ENCODE measurements at places on chromosomes 13 and 19.

GRCh38 chr19:19745496-19746285 is 12.8 kb upstream of the ZNF14 start:
- DNase-seq = no peak

GRCh38 chr19:5154129-5154798 is 185.4 kb downstream of the KDM4B start:
- DNase-seq = peak; percentile 33

DNA sequence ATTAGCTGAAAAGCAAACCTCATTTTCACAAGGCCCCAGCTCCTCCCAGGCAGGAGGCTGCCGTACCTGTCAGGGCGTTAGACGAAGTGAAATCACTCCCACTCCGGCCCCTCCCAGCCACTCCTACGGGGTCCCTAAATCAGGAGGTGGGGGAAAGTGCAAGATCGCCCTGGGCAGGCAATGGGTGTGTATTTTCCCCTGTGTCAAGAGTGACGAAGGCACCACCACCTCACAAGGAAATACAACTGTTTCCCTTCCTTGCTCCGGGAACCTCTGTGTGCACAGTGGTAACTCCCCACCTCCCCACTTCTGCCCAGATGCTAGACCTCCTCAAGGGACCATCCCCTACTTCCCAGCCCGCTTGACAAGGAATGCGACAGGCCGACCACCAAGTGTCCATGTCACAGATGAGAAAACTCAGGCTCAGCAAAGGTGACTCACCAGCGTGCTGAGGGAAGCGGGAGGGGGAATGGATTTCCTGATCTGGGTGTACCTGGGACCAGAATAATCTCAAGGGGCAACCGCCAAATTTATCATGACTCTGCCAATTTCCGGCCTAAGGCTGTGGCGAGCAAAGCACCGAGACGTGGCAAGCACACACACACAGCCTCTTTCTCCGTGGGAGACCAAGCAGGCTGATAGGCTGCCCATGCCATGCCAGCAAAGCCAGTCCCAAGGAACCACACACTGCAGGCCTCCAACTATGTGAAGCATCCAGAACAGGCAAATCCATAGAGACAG is 7.3 kb downstream of the PPP6R1 start:
- no peak for DNase-seq

DNA sequence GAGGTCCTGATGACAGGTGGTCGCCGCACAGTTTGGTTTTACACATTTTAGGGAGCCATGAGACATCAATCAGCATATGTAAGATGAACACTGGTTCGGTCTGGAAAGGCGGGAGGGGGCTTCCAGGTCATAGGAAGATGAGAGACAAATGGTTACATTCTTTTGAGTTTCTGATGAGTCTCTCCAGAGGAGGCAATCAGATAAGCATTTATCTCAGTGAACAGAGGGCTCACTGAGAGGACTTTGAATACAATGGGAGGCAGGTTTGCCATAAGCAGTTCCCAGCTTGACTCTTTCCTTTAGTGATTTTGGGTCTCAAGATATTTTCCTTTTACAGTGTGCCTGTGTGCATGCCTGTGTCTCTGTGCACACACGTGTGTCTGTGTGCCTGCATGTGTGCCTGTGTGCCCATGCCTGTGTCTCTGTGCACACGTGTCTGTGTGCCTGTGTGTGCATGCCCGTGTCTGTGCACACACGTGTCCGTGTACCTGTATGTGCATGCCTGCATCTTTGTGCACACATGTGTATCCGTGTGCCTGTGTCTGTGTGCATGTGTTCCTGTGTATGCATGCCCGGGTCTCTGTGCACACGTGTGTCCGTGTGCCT is 35.5 kb upstream of the TMEM255B start:
- DNase-seq = no peak

GRCh38 chr13:114071410-114071809 is 61.0 kb downstream of the RASA3 start:
- DNase-seq = no peak

GRCh38 chr13:34249546-34250039 is 431.6 kb downstream of the RFC3 start:
- no peak for DNase-seq

DNA sequence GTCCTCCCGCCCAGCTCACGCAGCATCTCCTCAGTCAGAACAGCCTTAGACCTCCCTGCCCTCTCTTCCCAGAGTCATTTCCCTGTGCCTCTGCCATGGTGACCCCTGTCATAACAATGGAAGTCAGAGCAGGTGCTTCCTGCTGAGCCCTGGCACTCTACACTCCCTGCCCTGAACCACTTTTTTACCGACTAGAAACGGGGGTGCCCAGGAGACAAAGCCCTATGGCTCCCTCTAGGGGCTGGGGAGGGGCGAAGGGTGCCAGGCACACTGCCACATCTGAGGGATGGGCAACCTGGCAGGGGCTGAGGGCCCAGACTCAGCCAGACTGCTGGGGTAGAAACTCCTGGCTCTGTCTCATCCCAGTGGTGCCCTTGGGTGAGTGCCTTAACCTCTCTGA is 16.4 kb downstream of the ZNF574 start:
- peak; percentile 10 for DNase-seq

DNA sequence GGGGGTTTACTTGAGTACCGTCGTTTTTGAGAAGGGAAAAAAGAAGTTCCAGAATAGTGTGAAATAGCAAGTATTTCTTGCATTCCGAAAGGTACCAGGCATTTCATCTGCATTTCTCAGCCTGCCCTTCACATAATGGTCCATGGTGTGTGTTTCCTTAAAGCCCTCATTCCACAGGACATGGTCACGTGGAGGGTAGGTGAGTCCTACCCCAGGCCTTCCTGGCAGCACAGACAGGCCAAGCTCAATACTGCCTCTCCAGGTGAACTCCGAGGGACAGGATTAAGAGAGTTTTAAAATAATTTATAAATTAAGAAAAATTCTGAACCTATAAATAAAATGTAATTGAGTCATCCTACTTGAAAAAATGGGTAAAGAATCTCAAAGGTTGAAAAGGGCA is 64.7 kb downstream of the TNFRSF19 start:
- no peak for DNase-seq

- no peak for DNase-seq
Measured at GRCh38 chr19:56748378-56748777, 76.8 kb upstream of the ZNF835 start.

- no peak for DNase-seq
Measured at GRCh38 chr13:79407349-79407979, 1.4 kb upstream of the RBM26 start.

- no peak for DNase-seq
Measured at GRCh38 chr13:38954291-38954690, 36.3 kb downstream of the STOML3 start.

DNA sequence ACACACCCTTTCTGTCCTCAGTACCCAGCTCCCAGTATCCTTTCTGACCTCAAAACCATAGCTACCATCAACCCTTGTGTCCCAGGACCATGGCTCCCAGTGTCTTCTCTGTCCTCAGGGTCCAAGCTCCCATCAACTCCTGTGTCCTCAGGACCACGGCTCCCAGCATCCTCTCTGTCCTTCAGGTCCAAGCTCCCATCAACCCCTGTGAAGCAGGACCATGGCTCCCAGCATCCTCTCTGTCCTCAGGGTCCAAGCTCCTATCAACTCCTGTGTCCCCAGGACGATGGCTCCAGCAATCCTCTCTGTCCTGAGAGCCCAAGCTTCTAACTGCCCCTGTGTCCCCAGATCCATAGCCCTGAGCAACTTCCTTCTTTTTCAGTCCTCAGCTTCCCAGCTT is 1.7 kb upstream of the CADM4 start:
- no peak for DNase-seq

DNA sequence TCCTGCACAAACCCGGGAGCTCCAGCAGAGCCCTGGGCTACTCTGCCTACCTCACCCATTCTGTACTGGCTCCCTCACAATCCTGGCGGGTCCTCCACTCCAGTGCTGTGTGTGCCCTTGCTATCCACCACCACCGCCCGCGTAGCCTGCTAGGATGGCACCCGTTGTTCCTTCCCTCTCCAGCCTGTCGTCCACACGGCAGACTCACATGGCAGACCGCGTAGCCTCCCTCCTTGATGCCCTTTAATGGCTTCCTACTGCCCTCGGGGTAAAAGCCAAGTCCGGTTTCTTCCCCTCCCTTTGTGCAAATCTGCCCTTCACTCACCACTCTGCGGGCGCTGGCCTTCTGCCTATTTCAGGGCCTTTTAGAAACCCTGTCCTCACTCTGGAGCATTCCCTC is 106.6 kb downstream of the RAB20 start:
- DNase-seq = no peak

GRCh38 chr19:32438751-32439150 is 33.2 kb downstream of the DPY19L3 start:
- no peak for DNase-seq

GRCh38 chr19:58428617-58429016 is 11.3 kb downstream of the ZNF132 start:
- DNase-seq = no peak

DNA sequence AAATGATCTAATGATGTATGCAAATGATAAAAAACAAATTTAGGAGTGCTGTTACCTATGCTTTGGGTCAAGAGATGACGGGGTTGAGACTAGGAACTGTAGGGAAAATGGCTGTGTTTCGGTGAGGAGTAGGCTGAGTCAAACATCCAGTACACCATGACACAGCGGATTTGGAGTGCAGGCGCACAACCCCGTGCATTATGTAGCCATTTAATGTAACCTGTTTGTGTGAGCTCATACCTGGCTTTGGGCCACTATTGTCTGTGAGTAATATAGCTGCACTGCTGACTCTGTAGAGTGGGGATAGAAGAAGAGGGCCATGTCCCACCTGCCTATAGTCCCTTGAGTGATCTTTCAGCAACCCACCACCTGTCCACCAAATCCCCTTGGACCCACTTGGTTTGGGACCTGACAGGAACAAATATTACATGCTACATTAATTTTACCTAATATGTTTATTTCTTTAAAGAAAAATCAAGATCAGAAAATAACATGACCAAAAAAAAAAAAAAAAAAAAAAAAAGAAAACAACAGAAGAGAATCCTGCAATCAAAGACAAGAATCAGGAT is 95.5 kb upstream of the KLHL1 start:
- DNase-seq = no peak

DNA sequence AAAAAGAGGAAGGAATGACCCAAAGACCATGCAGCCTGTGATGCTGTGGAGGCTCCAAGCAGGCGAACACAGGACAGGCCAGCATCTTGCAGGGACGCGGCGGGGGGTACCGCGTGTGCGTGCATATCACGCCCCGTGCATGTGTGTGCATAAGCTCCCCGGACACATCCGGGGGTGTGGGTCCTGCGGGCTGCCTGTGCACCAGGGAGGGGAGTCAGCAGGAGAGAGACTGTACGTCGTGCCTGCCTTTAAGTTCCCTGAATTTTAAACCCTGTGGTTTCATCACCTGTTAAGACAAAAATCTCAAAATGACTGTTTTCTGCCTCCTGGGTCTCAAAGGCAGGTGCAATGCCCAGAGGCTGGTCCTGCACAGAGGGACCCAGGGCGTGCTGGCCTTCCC is 16.6 kb downstream of the ADAT3 start:
- no peak for DNase-seq

GRCh38 chr13:59178344-59178743 is 985.4 kb downstream of the DIAPH3 start:
- DNase-seq = no peak

DNA sequence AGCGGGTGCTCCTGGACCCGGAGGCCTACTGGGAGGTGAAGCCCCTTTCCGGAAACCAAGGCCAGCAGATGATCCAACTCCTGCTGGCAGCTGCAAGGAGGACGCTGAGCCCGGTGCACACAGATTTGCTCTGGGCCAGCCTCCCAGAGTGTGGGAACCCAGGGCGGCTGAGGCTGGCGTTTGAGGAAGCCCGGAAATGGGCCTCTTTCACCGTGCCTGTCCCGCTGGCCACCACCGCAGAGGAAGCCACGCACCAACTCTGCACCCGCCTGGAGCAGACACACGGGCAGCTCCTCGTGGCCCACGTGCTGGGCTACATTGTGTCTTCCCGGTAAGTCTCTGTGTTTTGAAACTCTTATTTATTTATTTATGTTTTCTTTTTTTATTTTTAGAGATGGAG is 30.4 kb downstream of the NWD1 start:
- no peak for DNase-seq

DNA sequence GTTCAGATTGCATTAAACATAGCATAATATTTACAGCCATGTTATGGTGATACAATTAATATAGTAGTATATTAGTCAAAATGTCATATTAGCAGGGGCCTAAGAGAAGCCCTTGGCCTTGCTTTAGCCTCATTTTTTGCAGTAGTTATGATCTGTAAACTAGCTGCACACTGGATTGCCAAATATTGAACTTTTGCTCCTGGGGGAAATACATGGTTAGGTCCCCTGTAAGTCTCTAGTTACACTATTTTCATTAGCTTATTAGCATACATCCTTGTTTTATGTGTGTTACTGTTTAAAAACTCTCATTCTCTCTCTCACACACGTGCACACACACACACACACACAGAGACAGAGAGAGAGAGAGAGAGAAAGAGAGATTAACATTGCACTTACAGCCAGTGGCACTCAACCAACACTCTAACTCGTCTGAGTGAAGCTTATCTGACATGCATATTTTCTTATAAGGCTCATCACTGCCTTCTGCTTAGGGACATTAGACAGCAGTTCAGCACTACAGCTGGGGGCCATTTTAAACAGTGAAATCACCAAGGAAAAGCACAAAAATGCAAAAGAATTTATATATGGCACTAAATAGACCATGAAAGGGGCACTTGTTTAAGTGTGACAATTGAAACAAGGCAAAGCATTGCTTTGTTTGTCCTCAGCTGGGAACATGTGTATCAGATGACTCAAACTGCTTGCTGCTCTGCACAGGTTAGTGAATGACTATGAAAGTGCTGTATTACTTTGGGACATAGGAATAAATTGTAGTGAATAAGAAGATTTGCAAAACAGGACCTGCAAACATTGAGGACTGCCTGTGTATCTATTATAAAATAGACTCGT is 278.7 kb downstream of the GPC6 start:
- no peak for DNase-seq

- DNase-seq = no peak
Measured at GRCh38 chr13:88801361-88801760, 1130.2 kb downstream of the SLITRK5 start.

GRCh38 chr13:35473802-35474201 is 2.7 kb downstream of the MAB21L1 start:
- DNase-seq = no peak

DNA sequence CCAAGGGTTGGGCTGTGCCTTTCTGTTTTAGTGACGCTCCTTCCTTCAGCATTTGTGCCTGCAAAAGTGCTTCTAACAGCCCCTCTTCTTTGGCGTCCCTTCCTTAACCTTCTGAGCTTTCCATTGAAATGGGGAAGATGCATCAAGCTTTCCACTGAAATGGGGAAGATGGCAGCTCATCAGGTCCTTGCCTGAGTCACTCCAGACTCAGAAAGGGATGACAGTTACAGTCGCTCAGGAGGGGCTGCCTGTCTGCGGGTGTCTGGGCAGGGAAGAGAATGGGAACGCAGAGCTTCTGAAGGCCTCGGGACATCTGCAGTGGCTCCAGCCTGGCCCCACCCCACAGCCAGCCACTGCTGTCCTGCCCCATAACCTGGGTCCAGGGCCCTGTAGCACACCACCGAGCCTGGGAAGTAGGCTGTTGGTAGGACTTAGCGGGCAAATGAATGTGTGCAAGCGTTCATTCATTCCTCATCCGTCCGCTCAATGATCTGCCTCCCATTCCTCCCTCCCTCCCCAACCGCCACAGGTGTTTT is 9.8 kb downstream of the AP1M1 start:
- DNase-seq = no peak

- peak; percentile 94 for DNase-seq
Measured at GRCh38 chr19:45817010-45817724, 2.1 kb upstream of the RSPH6A start.
